ENCODE measurements at places on chromosomes 16 and 17.

GRCh38 chr16:49969091-49970030 lies 55.7 kb upstream of the CNEP1R1 start:
- DNase-seq = no peak

- no peak for DNase-seq
These were observed 18.1 kb downstream of the SLC7A5 start for GRCh38 chr16:87851141-87851587.

GRCh38 chr17:60153606-60154390 lies 4.0 kb downstream of the CA4 start:
- DNase-seq = peak; percentile 44

DNA sequence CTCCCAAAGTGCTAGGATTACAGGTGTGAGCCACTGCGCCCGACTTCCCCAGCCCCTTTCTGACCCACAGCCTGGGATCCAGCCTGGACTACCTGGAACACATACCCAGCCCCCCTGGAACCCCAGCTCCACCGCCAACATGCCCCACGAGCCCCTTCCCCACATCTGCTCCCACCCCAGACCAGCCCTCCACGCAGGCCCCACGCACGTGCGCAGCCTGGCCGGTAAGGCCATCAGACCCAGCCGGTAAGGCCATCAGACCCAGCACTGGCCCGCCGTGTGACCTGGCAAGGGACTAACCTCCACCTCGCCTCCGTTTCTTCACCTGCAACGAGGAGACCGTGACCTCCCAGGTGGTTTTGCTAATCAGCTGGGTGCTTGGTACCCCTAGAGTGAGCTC lies 46.5 kb downstream of the RPH3AL start:
- no peak for DNase-seq

GRCh38 chr16:80298676-80299075 lies 242.1 kb upstream of the DYNLRB2 start:
- DNase-seq = no peak

DNA sequence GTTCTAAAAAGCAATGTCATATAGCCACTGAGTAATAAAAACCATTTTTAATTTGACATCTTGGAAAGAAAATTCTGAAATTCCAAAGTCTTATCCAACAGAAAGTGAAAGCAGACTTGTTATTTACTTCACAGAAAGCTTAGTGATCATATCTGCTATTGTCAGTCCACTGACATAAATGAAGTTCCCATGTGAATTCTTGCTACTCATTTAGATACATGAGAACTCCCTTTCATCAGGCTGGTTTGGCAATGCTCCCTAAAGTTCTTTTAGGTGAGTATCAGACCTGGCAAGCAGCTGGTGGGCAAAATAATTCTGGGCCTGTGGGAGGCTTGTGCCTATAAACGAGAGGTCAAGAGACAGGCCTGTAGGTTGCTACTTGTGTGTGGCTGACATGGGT lies 23.4 kb downstream of the NME2 start:
- no peak for DNase-seq

GRCh38 chr16:51549836-51550235 lies 398.8 kb upstream of the SALL1 start:
- no peak for DNase-seq

GRCh38 chr16:19859166-19859565 lies 25.5 kb downstream of the GPRC5B start:
- DNase-seq = no peak

- DNase-seq = no peak
These were observed 221.0 kb downstream of the RBFOX3 start for GRCh38 chr17:79389896-79390295.

All from H7 (cell line).